ENCODE measurements at places on chromosomes 6 and 20.
A peak's percentile ranks its signal among the peaks of the same experiment; 100 is the strongest.

DNA sequence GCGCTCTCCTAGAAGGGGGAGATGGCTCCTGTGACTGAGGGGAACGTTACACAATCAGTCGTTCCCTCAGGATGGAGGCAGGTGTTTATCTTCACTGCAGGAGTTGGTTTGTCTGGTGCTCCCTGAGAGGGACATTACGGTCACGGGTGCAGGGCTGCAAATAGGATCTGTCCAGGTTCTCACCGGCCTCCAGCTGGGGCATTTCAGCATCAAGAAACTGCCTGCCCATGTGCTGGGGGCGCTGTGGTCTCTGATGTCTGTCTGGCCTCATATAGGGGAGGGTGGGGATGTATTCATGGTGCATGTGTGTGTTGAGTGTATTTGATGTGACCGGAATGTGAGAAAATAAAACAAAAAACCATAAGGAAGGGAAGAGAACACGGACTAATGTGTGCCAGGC lies 77.1 kb downstream of the TBC1D7 start:
- no peak for DNase-seq

- DNase-seq = no peak
These were observed 626.6 kb upstream of the ADGRB3 start for GRCh38 chr6:68008445-68008844.

DNA sequence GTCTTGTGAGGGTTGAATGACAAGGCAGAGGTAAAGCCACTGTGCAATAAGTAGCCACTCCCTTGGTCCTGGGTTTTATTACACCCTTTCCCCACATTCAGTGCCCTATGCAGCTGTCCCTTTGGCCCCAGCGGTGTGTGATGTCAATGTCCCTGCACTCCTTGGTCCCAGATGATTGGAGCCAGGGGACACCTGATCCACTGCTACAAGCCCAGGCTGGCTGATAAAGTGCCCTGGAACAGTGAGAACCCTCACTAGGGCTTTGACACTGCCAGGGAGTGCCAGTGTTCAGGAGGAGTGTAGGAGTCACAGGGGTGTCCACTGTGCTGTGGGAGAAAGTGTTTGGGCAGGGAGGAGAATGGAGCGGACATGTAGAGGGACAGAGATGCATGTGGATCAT lies 30.4 kb downstream of the GABRR1 start:
- no peak for DNase-seq

DNA sequence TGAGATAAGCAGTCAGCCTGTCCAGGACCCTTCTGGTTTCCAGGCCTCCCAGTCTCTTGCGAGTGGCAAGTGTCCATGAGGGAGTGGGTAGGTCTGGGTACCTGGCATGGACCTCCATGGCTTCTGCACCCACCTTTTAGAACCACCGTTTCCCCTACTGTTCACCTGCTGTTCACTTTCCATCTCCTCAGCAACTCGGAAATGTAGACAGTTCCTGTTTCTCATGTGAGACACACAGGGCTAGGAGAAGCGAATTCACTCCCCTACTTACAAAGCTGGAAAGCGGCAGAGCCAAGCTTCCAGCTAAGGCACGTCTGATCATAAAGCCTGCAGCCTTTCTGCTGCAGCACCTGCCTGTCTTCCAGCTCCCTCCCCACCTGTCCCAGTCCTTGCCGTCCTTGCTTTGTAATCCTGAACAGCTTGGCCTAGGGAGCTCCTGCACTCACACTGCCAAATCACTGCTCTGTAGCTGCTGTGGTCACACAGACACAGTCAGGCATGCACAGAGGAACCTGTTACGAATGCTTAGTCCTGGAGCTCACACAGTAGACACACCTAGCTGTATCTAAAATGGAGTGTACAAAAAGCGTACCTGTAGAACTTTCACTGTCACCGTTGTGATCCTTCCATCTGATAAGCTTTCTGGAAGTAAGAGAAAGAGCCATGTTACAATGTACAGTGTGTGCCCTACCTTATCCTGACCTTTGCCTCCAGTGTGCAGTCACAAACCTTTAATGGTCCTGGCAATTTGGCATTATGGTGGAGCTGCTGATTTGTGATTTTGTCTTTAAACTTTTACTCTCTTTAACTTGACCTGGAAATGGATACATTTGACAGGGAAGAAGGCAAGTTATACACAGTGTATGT lies 294.1 kb downstream of the NRN1 start:
- no peak for DNase-seq

DNA sequence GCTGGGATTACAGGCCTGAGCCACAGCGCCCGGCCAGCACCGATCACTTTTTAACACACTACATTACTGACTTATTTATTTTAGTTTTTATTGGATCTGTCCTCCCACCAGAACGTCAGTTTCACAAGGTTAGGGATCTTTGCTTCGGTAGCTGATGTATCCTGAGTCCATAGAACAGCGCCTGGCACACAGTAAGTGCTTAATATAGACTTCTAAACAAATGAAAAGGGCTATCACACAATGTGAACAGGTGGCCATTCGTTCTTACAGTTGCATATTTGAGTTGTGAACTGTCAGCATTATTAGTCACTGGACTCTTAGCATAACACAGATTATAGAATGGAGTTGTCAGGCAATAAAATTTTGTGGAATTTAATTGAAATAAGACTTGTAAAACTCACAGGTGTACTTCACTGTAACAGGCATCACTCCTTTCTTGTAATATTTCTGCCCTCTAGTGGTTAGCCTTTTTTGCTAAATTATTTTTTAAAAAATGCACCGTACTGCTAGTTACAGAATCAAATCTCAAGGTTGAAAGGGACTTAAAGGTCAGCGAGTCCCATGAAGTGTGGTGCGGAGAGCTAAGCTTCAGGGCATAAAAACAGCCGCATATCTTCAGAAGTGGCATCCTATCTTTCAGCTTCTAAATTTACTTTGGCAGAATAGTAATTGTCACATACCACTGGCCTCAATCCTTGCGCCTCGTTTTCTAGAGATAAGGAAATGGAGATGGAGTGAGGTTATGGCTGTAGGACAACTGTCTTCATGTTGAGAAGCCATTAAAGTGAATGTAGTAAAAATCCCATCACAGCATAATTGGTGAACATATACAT lies 3.4 kb upstream of the TBC1D7 start:
- no peak for DNase-seq

DNA sequence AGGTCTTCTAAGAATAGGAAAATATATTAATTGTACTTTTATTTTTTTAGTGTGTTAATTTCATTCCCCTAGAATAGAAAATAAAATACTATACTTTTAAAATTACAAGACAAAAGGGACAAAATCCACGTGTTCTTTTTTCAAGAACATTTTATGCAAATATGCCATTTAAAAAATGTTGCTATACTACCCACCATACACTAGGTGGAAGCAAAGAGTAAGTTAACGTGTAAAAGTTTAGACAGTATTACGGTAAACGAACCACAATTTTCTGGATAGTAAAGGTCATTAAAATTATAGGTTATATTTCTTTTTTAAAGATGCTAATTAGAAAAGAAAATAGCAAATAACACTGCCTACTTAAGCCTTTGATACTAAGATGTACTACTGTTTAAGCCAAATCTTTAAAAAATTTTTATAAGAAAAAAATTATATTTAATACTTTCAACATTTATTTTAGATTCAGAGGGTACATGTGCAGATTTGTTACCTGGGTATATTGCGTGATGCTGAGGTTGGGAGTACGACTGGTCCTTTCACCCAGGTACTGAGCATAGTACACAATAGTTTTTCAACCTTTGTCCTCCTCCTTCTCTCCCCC lies 287.6 kb downstream of the PHF3 start:
- no peak for DNase-seq

DNA sequence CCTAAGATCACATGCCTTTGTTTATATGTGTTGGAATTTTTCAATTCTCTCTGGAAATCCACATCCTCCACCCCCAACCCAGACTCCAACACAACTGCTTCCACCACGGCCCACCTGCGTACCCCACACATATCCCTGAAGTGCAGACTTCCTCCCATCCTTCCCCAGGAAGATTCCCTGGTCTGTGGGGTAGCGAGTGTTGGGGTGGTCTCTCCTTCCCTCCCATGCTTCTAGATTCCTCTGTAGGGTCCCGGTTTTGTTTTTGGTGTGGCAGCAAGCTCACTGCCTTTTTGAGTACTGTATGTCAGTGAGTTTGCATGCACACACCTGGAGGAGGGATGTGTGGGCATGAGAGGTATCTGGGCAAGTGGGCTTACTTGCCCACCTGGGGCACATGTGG lies 127.6 kb downstream of the MRPL14 start:
- no peak for DNase-seq

DNA sequence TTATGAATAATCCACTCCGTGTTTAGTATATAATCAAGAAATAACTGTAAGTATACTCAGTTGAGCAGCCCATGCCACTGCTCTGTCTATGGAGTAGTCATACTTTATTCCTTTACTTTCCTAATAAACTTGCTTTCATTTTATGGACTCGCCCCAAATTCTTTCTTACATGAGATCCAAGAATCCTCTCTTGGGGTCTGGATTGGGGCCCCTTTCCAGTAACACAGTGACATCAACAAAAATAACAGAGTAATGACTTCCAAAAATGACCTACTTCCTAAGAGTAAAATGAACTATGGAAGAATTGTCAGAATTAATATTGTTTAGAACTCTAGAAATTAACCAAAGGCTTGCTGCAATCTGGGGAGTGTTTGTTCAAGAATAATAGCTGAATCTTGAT lies 8.8 kb downstream of the OR2H1 start:
- no peak for DNase-seq

- no peak for DNase-seq
These were observed 25.1 kb upstream of the SLC17A3 start for GRCh38 chr6:25899123-25899522.

DNA sequence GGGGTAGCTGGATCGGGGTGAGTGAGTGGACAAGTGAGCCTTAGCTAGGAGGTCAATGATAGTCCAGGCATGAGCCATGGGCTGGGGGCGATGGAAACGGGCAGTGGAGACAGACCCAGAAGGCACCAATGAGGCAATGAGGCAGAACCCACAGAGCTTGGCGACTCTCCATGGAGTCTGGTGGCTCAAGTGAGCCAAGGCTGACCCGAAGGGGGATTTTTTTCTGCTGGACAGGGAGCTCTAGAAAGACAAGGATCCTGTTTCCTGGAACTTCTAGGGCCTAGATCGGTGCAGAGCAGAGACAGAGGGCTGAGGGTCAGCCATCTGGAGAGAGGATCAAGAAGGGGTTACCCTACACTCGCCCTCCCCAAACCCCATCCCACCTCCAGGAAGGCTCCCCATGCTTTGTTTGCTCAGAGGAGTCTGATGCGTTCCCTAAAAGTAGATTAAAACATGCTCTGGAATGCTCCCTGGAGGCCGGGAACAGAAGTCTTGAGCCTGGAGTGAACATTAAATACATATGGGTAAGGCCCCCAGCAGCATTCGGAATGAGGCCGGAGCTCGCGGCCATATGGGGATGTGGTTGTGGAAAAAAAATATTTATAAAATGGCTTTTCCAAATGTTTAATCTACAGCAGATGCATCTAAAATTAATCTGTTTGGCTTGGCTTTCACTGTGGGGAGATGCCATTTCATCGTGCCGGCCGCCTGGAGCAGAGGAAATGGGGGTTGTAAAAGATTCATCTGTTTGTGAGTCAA lies 237.8 kb upstream of the PMEPA1 start:
- peak; percentile 61 for DNase-seq

DNA sequence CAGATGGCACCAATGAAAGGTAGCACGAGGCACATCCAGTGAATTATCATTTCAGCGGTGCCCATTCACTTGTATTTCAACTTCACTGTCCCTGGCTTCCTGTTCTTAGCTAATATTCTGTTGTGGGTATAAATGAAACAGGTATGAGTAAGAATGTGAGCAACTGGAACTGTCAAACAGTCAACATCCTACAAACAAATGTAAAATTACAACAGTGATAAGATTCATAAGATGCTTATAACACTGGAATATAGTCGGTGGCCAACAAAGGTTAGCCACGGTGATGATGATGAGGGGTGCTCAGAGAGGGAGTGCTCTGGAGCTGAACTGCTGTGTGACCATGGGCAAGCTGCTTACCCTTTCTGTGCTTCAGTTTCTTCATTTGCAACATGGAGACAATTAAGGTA lies 74.9 kb upstream of the TOX2 start:
- no peak for DNase-seq

GRCh38 chr6:4620284-4621151 lies 155.7 kb upstream of the CDYL start:
- no peak for DNase-seq

GRCh38 chr6:162856885-162857284 lies 129.1 kb downstream of the PACRG start:
- DNase-seq = peak; percentile 34

DNA sequence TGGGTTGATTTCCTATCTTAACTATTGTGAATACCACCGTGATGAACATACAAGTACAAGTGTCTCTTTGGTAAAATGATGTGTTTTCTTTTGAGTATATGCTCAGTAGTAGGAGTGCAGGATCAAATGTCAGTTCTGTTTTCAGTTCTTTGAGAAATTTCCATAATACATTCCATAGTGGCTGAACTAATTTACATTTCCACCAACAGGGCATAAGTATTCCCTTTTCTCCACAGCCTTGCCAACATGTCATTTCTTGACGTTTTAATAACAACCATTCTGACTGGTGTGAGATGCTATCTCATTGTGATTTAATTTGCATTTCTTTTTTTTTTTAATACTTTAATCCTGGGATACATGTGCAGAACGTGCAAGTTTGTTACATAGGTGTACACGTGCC lies 268.8 kb downstream of the CENPW start:
- no peak for DNase-seq

GRCh38 chr6:135568379-135568778 lies 70.8 kb upstream of the AHI1 start:
- DNase-seq = no peak

- DNase-seq = no peak
These were observed 1.9 kb downstream of the DDAH2 start for GRCh38 chr6:31727034-31727716.
